SK-N-MC (cell line): ENCODE measurements at places on chromosomes 1 and 21.
A peak's percentile ranks its signal among the peaks of the same experiment; 100 is the strongest.

GRCh38 chr1:179599623-179600249, 8.1 kb downstream of the TDRD5 start:
- DNase-seq, result peak; percentile 8

- DNase-seq, result no peak
Measured at GRCh38 chr1:155940993-155941844, at the start of gene RXFP4. RXFP4 (plus strand) TSS chr1:155941638; CDS start chr1:155941710, 72 bp downstream.

- no peak for DNase-seq
Measured at GRCh38 chr1:235679005-235679404, 29.4 kb upstream of the GNG4 start.

GRCh38 chr1:223847781-223848345, 2.1 kb upstream of the TP53BP2 start:
- no peak for DNase-seq

DNA sequence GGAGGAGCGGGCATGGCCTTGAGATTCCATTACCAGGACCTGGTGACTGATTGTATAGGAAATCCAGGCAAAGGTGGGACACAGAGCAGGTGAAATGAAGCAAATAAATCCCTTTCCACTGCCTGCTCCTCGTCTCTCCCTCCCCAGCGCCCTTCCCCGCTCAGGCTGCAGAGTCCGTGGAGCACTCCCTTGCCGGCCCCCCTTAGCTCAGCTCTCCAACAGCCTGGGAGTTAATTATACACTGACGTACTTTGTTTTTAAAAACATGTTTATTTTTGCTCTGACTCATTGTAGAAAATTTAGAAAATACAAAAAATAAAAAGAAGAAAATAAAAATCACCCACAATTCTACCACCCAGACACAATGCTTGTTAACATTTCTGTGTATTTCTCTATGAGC, 61.7 kb downstream of the LGR6 start:
- DNase-seq, result no peak

DNA sequence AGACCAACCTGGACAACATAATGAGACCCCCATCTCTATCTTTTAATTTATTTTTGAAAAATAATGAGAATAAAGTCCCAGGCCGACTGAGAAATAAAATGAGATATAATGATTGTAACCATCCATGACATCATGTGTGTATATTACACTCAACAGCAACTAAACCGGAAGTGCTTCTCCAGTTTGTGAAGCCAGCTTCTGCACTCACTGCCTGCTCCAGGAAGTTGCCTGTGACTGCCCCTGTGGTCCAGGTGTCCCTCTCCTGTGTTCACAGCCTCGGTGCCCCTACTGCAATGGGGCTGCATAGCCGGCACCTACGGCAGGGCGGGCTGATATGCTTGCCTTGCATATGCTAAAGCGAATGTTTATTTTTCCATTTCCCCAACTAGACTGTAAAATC, 68.3 kb downstream of the SSBP3 start:
- no peak for DNase-seq
